ENCODE measurements at places on chromosomes 16 and 17.

DNA sequence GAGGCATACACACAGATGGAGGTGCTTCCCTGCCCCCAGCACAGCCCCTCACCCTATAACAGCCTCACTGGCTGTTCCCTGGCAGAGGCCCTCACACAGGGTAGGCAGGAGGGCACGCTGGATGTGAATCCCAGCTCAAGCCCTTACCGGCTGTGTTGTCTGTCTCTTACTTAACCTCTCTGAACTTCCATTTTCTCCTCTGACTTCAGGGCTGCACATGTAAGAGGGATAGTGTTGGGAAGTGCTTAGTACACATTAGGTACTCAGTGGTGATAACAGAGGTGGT lies 24.6 kb upstream of the EIF1 start:
- no peak for DNase-seq

- DNase-seq, result no peak
Observed at GRCh38 chr17:52155301-52155700, 3.2 kb downstream of the CA10 start.

DNA sequence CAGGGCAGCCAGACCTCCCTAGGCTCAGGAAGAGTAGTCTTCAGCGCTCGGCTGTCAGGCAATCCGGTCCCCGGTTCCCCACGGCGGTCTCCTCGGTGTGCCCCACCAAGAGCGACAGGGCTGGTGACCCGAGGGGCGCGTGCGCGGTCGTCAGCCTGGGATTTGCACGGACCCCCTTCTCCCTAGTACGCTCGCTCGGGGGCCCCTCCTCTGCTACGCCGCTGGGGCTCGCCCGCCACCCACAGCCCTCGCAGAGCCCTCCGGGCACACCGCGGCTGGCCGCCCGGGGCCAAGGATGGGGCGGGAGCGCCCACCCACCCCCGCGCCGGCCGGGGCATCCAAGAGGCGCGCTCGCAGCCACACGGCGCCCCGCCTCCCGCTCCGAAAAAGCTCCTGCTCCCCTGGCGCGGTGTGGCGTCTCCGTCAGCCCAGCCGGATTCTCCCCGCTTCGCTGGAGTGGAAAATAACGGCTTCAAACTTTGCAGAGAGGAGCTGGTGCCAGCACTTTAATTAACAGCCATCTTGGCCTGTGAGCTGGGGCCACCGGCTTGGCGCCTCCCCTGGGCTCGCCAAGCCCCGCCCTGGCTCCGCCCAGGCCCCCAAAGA lies 2.1 kb upstream of the C1QL1 start:
- no peak for DNase-seq

DNA sequence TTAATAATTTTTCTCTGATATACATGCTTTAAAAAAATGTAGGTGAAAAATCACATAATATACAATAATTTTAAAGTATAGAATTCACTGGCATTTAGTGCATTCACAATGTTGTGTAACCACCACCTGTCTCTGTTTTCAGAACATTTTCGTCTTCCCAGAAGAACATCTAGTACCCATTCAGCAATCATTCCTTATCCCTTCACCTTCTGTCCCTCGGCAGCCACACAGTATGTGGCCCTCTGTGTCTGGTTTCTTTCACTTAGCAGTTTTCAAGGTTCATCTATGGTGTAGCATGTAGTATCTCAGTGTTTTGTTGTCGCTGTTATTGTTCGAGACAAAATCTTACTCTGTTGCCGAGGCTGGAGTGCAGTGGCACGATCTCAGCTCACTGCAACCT lies 33.6 kb downstream of the PRPSAP2 start:
- DNase-seq, result no peak

DNA sequence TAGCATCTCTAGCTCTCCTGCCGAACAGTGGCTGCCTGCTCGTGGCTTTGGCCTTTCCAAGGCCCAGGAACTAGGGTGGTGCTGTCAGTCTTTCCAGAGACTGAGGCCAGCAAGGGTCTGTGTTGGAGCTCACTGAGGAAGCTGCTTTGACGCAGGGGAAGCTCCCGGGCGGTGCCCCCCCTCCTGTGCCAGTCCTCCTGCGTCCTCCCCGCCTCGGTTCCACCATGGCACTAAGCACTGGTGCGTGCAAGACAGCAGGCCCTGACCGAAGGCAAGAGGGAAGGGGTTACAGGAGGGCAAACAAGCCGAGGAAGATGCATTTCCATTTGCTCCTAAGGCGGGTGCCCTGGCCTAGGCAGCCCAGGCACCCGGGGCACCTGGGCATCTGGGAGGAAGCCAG lies 4.5 kb downstream of the CYB561 start:
- DNase-seq, result no peak

DNA sequence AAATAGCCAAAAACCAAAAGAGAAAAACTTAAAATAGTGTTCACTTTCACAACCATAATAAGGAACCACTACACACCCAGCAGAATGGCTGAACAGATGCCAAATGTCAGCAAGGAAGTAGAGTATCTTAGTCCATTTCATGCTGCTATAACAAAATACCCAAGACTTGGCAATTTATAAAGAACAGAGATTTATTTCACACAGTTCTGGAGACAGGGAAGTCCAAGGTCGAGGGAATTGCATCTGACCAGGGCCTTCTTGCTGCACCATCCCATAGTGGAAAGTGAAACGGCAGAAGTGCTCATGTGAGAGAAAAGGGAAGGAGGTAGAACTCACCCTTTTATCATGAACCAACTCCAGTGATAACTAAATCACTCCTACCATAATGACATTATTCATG lies 33.8 kb upstream of the CCL22 start:
- DNase-seq, result no peak

DNA sequence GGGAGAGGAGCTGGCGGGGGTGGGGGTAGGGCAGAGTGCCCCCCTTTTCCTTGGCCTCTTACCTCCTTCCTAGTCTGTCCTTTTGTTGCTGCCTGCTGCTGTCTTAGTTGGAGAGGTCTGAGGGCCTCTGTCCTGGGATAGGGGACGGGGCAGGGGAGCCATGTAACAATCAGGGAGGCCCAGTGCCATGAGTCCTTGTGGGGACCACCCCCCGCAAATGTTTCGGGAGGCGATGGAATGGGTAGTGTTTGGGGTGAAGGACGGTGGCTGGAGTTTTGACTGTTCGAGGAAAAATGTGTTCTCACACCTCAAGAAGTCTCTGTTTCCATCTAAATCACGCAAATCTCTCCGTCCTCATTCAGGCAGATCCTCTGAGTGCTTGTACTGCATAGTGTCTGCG lies 99.0 kb downstream of the OR1D5 start:
- no peak for DNase-seq

DNA sequence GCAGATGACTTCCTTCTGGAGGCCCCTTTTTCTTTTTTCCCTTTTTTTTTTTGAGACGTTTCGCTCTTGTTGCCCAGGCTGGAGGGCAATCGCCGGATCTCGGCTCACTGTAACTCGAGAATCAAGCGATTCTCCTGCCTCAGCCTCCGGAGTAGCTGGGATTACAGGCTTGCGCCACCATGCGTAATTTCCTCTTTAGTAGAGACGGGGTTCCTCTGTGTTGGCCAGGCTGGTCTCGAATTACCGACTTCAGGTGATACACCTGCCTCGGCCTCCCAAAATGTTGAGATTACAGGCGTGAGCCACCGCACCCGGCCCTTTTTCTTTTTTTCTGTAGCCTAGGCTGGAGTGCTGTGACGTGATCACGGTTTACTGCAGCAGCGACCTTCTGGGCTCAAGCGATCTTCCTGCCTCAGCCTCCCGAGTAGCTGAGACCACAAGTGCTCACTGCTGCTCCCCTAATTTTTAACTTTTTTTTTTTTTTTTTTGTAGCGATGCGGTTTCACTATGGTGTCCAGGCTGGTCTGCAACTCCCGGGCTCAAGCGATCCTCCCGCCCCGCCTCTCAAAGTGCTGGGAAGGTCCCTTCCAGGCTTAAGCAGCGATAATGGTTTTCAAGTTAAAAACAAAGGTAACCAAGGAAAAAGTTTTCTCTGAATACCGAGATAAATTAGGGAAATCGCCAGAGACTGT lies 956 bp upstream of the IST1 start:
- DNase-seq, result peak; percentile 25

DNA sequence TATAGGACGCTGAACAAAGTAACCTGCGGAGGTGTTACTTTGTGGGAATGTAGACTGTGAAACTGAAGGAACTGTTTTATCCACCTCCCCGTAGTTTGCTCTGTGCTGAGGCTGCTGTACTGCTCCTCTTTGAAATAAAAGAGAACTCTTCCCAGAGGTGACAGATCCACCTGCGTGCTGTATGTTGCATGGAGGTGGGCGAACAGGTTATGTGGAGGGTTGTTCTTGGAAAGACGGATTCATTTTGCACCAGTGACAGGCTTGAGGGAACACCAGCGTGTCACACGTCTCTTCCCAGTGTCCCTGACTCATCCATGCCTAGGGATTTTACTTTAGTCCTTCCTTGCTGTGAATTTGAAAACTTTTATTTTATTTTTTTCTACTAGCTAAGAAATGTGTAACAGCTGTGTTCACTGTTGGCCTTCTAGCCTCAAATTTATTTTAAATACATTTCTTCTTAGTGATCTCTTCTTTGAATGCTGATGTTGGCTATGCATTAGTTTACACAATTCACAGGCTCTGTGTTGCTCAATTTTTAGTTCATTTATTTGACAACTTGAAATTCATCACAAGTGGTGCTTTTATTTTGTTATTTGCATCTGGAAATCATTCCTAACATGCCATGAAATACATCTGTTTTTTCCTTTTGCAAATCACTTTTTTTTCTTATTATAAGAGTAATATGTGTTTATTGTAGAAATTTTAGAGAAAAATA lies 512.4 kb downstream of the CDH13 start:
- DNase-seq, result no peak

DNA sequence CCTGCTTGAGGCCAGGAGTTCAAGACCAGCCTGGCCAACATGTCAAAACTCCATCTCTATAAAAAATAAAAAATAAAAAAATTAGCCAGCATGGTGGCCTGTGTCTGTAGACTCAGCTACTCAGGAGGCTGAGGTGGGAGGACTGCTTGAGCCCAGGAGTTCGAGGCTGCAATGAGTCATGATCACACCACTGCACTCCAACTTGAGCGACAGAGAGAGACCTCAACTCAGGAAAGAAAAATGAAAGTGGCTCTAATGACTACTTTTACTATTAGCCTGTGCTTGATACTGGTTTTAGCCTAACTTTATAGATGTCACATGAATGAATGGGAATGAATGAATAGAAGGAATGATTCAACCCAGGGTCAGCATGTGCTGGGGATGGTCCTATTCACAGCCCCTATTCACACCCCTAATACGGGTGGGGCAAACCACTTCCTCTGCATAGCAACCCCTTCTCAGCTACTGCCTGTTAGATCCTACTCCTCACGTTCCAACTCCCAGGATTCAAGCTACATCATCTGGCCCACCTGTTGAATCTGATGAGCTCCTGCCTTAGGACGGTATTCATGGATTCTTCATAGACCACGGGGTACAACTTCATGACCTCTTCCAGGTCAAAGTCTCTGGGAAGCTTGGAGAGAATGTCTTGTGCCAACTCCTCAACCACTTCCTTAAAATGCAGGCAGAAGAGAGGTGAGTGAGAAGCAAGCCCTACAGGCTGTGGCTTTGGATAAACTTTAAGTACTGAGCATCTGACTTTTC lies 40.5 kb downstream of the LYRM1 start:
- DNase-seq, result no peak

DNA sequence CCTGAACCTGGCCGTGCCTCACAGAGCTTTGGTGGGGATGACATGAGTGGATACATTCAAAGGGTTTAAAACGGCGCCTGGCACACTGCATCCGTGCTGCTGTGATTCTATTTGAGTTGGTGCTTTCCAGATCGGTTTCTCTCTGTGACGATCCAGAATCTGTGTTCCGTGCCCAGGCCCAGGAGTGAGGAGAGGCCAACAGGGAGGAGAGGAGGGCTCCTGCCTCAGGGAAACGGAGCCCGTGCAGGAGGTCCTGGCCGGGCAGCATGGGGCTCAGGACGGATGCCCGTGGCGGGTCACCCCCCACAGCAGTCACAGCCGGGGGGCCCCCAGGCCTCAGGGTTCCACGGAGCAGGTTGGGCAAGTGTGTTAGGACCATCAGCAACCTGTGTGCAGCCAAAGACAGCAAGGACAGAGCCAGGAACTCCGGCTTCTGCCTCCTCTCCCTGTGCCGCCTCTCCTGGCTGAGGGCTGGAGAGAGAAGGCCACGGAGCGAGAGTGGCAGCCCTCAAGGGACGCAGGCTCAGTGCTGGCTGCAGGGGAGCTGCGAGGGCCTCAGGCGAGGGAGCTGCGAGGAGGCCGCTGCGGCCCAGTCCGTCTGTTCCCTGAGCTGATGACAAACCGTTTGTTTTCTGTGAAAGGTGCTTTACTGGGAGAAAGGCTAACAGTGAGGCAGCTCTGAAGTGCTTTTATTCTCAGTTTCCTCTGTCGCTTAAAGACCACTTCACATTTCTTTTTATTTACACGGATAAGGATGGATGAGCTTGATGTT lies 99.3 kb downstream of the METRNL start:
- no peak for DNase-seq

DNA sequence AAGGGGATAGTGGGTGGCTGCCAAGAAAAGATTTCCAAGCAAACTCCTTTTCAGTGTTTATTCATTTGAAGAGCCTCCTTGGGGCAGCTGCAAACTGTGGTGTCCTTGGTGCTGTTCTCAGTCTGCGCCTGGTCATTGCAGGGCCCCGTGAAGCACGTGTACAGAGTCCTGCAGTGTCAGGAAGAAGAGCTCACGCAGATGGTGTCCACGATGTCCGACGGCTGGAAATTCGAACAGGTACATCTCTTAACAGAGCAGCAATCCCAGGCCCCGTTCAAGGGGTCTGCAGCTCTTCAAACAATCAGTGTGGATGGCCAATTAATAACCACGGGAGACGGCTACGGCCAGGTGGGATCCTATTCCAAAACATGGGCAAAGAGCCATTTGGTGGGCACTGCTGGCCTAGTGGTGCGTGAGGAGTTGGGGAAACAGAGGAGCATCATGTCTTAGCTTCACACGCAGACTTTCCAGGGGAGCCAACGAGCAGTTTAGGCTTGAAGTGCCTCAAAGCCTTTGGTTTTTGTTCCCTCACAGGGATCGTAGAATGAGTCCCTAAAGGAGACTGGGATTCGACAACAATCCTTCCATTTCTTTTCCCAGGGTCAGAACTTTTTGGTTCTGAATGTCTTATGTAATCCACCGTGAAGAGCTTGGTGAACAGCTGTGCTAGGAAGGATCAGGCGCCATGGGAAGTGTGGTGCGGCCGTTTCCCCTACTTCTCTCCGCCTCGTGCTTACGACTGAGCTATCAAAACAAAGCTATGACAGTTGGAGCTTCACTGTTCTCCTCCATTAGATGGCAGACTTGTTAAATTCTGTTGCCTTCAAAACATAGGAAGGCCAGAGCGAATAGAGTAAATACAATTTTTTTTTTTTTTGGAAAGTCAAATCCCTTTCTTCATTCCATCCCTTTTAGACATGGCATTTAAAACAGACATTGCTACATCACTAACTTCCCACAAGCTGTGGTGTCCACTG lies 12.6 kb downstream of the KCTD2 start:
- DNase-seq, result no peak

DNA sequence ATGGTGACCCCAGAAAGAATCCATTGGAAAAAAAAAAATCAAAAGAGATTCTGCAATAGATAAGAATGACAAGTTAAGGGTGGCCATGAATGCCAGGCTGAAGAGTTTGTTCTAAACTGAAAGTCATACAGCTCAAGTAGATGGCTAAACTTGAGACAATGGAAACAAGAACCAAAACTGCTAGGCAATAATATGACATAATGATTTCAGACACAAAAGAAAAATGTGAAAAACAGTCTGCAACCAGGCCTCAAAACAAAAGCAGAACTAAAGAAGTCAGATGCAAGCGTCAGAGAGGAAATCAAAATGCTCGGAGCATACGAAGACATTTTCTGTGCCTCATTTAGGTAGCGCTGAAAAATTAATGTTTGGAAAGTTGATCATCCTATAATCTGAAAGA lies 54.4 kb upstream of the YPEL2 start:
- DNase-seq, result no peak
